ENCODE measurements at places on chromosomes 6 and 20.

DNA sequence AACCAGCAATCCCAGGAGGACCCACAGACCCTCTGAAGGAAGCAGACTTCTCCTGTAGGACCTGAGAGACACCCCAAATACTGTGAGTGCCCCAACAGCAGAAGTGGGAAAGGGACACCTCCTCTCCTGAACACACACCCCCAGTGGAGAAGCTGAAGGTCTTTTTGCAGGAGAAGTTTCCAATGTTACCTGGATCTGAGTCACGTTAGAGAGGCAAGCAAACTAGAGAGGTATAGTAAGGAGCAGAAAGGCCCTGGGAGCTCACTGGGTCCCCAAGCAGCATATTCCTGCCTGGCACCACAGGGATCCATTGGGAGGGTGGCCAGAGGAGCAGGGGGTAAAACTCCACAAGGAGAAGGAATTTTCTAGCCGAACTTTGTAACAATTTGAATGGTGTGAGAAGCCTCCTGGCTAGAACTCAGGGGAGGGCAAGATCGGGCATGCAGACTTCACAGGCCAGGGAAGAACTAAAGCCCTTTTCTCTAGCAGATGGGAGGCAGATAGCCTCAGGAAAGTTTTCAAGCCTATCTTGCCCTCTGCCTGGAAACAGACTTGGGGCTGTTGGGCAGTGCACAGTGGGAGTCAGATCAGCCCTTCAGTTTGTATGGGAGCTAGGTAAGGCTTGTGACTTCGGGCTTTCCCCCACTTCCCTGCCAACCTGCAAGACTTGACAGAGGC lies 68.2 kb upstream of the SSTR4 start:
- DNase-seq = no peak

DNA sequence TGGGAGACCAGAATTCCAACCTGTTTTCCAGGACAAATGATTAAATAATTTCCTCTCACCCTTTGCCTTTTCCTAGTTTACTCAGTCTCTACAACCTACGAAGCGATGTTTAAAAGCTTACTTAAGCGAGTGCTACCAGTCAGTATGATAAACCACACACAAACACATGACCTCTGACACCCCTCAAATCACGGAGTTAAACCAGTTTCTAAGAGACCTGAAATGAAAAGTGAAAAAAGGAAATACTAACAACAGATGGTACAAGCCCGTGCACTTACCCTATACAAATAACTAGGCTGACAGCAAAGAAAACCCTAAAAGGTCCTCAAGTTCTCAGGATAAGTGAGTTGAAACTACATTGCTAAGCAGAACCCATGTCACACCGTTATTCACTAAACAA lies 7.7 kb downstream of the TNFRSF21 start:
- no peak for DNase-seq

DNA sequence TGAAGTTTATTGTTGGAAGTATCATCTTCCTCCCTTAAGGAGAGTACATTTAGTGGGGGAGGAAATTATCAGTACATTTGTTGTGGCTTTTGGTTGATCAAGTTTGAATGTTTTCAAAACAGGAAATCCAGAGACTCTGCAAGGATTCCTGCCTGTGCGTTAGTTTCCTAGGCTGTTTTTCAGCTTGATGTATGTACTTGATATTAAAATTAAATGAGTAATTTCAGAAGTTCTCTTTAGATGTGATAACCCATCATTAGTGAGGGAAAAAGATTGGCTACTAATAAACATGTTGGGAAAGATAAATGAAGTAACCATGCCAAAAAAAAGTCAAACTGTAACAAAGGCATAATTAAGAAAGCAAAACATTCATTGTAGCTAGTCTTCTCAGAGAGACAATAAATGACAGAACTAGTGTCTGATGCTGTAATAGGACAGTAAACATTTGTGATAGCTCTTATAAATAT lies 88.0 kb upstream of the TULP1 start:
- no peak for DNase-seq

GRCh38 chr20:34896086-34896621 lies 19.7 kb downstream of the ACSS2 start:
- DNase-seq = no peak

DNA sequence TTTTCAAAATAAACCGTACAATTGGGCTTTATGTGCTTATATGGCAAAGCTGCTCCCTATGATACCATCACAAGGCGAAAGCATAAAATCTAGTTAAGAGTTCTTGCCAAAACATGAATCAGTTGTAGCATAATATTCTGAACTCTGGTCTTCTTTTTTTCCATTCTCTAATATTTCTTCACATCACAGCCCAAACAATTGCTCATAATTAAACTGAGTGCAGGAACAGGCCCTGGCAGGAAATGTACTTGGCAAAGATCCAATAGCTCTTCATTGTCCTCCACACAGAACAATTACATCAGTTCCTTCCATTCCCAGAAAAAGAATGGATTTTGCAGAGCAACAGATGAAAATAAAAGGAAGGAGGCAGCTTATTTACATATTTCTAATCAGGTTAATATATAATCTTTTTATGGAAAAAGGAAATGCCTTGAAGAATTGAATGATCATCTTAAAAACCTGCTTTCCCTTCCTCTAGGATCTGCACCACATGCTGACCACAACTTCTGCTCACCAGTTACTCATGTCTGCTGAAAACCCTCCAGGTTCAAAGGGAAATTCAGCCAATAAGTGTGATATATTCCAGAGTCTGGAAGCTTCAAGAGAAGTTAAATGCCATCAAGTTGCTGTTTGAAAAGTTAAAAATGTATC lies 123.3 kb upstream of the COL21A1 start:
- peak; percentile 20 for DNase-seq

GRCh38 chr6:139381216-139381865 lies 6.9 kb upstream of the CITED2 start:
- DNase-seq = no peak

DNA sequence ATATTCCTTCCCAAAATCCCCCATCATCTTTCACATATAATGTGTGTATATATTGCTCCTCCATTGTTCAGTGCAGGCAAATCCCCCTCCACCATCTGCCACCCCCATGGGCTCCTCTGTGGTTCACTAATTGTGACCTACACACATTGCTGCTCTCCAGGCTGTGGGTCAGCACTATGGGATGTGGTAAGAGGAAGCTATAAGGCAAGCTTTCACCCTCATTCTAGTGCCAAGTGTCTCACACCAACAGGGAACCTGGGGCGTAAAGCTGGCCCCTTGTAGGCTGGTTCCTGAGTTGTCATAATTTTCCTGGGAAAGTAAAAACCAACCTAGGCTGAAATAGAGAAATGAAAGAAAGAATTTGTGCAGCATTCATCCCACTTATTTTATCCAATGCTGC lies 16.8 kb downstream of the FKBP1A start:
- DNase-seq = no peak

DNA sequence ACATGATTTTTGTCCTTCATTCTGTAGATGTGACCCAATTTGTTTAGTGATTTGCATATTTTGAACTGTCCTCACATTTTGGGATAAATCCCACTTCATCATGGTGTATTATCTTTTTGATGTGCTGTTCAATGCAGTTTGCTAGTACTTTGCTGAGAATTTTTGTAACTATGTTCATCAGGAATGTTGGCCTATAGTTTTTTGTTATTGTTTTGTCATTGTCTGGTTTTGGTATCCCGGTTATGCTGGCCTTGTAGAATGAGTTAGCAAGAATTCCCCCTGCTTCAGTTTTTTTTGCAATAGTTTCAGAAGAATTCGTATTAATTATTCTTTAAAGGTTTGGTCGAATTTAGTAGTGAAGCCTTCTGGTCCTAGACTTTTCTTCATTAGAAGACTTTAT lies 11.9 kb downstream of the KIF25 start:
- no peak for DNase-seq

GRCh38 chr6:116667623-116668022 lies 943 bp downstream of the ZUP1 start:
- peak; percentile 36 for DNase-seq

GRCh38 chr6:128487746-128488145 lies 32.7 kb downstream of the PTPRK start:
- no peak for DNase-seq

- no peak for DNase-seq
Observed at GRCh38 chr20:58693226-58694006, 816 bp downstream of the NPEPL1 start.
